CD14-positive monocyte (primary cell): ENCODE measurements at places on chromosomes 3 and 15.

- DNase-seq: no peak
Measured at GRCh38 chr15:81126892-81127291, 7.2 kb upstream of the CFAP161 start.

GRCh38 chr15:28935316-28935715, 49.5 kb downstream of the APBA2 start:
- DNase-seq: no peak

- DNase-seq: no peak
Measured at GRCh38 chr3:37526511-37526910, 335.2 kb upstream of the CTDSPL start.

- no peak for DNase-seq
Measured at GRCh38 chr3:67580430-67581000, 73.9 kb downstream of the SUCLG2 start.

GRCh38 chr3:25462495-25462894, 34.4 kb downstream of the RARB start:
- no peak for DNase-seq

DNA sequence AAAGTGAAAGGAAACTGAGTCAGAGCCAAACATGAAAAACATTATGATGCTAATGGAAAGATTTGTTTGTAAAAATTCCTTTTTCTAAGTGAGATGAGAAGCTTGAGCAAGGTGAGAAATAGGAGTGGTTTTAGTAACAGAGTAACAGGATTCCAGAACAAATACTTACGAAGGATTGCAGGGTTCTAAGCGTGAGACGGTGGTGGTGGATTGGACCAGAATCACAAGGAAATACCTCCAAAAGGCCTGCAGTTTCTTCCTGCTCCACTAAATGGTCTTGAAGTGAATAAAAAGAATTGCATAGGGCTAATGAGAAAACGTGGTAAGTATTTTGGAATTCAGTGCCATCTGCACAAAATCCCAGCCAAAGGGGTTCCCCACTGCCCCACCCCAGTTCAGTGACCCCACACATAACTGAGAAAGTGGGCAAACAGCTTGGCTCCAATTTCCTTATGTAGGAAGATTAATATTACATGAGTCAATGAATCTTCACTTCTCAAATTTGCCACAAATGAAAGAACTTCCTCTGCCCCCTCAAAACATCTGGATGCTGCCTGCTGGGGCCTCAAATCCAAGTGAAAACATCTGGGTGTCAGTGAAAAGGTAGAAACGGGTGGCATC, 283.8 kb upstream of the NR2F2 start:
- no peak for DNase-seq

DNA sequence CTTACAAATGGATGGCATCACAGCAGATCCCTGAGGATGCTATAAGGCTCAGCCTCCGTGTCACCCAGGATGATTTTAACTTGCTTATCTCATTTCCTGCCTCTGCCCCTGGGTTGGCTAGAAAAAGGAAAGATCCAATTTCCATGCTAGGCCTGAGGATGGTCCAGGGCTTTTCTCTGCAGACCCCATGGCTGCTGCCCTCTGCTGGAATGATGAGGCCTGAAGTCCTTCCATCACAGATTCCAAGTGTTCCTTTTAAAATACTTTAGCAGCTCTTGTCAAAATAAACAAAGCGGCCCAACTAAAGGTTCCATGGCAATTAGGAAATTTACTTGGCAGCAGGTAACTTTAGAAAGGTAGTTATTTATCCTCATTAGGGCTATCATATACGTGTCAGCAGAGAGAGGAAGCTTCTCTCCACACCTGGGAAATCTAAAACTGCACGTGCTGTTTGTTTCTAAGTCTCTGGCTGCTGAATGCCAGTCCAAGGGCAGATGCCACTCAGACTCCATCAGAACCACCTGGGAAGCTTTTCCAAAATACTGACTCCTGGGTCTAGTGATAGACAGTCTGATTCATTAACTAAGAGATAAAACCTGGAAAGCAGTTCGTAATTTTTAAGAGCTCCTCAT, 401.9 kb upstream of the IL12A start:
- no peak for DNase-seq

DNA sequence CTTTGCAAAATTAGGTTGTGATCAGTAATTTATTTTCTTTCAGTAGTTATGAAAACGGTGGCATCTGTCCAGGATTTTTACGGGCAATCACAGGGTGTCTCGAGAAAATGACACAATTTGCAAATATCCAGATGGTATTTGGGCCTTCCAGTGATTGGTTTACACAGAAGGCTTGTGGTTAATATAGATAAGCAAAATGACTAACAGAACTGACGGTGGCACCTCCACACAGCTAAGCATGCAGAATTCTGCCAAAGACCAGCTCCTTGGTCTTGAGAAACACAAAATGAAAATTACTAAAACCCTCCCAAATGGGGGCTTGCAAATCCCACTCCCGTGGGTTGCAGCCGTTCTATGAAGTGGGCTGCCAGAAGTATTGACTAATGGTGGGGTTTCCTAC, 5.5 kb downstream of the ARHGEF3 start:
- no peak for DNase-seq

DNA sequence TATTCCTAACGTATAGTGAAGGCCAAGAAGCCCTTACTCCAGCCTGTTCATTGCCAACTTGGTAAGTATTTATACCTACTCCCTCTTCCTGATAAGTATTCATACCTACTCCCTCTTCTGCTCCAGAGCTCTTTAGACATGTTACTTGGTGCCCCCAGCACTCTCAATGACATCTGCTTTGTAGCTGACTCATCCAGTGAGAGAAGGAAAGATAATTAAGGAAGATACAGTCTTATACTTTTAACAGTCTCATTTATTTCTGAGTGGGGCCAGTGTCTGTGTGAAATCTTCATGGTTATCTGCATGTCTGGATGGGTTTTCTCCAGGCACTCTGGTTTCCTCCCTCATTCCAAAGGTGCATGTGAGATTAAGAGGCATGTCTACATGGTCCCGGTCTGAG, 698.7 kb downstream of the FHIT start:
- no peak for DNase-seq

DNA sequence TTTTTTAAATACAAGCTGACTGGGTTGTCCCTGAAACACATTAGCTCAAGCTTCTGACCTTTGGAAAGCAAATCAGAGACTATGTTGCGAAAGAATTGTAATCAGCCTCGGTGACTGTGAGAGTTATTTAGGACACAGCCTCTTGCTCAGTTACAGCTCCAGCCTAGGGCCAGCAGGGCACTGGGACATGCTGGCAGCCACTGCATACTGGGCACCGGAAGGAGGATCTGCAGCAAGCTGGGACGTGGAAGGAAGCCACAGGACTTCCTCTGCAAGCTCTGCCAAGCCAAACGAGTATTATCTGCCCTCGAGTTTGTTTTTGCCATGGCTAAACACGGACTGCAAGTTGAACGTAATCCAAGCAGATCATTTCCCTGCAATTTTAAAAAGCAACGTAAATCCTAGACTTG, 24.4 kb upstream of the COPG1 start:
- peak; percentile 92 for DNase-seq

GRCh38 chr3:113287803-113288648, 76.7 kb downstream of the BOC start:
- peak; percentile 63 for DNase-seq

GRCh38 chr3:34075975-34076374, 277.5 kb downstream of the PDCD6IP start:
- no peak for DNase-seq

- DNase-seq: no peak
Measured at GRCh38 chr3:104214937-104215336, 1151.8 kb upstream of the ALCAM start.

DNA sequence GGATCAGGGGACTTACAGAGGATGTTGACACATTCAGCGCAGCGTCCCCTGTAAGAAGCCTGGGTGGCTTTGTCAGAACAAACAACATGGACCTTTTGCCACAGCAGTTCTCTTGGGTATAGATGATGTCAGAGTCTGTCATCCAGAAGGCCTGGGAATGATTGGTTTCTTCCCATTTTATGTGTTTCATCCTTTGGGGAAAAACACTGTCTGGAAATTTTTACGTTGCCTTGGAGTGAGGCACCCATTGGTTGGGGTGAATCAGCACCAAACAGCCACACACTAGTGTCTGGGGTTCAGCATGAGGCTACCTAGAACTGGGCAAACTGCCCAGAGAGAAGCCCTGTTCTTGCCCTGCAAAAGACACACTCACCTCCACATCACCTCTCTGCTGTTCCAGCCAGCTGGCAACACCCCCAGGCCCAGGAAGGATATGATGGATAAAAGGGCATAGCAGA, 123.0 kb downstream of the FAM43A start:
- DNase-seq: no peak

GRCh38 chr3:124200407-124200806, 208.5 kb upstream of the ROPN1 start:
- no peak for DNase-seq

DNA sequence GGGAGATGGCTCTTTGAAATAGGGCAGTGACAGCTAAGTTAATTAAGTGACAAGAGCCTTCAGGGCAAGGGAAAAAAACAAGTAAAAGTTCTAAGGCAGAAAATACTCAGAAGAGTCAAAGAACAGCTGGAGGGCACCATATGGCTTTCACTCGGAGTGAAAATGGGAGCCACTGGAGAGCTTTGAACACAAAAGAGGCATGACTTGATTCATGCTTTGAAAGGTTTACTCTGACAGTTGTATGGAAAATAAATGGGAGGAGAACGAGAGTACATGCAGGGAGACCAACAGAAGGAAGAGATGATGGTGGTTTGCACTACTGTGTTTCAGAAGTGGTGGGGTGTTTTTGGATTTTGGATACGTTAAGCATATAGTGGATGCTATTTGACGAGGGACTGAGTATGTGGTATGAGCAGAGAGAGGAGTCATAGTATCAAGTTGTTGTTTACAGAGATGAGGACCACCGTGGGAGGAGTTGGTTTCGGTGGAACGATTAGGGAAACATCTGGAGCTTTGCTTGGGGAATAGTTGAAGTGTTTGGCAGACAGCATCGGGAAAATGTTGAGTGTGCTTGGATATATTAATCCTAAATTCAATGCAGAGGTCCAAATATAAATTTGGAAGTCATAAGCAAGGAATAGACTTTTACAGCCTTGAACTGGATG, 411.5 kb downstream of the GABRG3 start:
- no peak for DNase-seq

GRCh38 chr15:71148048-71148447, 32.8 kb downstream of the THSD4 start:
- no peak for DNase-seq

- no peak for DNase-seq
Measured at GRCh38 chr15:58513008-58513407, 81.2 kb downstream of the LIPC start.

- no peak for DNase-seq
Measured at GRCh38 chr3:9402410-9403228, 5.2 kb downstream of the SETD5 start.

DNA sequence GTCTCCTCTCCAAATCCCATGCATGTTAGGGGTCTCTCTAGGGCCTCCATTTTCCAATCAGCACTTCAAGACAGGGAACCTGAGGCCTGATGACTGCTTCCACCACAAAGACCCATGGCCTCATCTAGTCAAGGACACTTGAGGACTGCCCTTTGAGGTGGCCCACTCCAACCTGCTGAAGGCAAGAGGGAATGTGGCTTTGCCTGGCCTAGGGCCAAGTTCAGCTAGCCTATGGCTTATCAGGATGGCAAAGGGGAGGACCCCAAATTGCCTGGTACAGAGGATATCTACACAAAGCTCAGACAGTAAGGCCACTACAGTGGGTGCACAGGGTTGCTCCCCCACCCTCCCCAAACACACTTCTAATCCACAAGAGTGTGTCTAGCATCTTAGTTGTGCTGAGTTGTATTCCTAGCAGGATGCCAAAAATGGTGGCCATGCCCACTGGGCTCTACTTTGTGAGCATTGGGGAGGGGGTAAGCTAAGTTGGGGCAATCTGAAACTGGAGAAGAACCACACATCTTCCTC, 10.0 kb upstream of the GRAMD2A start:
- no peak for DNase-seq

- DNase-seq: no peak
Measured at GRCh38 chr15:33243869-33244268, 49.4 kb upstream of the FMN1 start.

DNA sequence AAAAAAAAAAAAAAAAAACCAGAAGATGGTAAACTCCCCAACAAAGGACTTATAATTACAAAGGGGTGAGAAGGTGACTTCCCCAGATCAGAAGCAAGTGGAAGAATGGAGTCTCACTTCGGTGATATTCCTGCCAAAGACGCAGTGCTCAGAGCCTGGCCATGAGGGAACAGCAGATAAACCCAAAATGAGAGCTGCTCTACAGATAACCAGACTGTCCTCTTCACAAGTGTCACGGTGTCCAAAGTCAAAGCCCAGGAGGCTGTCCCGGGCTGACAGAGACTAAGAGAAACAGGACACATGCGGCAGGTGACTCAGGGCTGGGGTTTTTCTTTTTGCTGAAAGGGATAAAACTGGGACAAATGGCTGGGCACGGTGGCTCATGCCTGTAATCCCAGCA, 48.8 kb downstream of the HMCES start:
- DNase-seq: no peak

GRCh38 chr15:91068436-91068835, 31.6 kb upstream of the SV2B start:
- DNase-seq: no peak

DNA sequence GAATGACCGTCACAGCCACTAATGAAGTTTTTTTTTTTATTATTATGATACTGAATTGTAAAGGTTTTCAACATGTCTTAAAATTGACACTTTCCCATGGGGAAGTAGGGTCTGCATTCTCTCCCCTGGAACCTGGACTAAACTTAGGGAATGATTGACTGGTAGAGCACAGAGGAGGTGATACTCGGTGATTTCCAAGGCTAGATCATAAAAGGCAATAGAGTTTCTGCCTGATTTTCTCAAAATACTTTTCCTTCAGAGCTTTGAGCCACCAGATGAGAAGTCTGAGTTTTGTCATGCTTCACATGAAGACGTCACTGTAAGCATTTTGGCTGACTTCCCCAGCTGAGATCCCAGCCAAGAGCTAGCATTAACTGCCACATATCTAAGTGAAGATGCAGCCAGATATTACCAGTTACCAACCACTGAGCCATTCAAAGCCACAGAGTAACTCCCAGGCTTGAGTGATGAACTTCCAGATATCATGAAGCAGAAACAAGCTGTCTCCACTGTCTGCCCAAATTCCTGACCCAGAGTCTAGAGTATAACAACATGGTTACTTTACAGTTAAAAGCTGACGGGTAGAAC, 105.8 kb downstream of the LSAMP start:
- DNase-seq: no peak

GRCh38 chr3:13140596-13140995, 67.4 kb upstream of the IQSEC1 start:
- no peak for DNase-seq

- no peak for DNase-seq
Measured at GRCh38 chr3:36362216-36362615, 18.1 kb upstream of the STAC start.
